ENCODE measurements at places on chromosomes 6 and 20.

DNA sequence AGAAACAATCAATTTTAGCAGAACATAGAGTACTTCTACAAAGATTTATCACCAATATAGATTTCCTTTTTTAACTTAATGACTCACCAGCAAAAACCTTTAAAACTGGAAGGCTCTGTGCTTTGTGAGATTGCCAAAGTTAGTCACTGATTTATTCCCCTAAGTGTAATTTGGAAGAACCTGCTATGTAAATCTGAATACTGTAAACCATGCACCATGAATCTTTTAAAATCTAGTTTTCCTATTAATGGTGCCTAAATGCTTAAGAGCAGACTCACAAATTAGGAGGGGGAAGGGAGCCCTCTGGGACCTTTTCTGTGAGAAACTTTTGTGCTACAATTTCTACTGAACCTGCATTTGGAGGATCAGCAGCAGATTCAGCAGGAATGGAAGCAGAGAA lies 57.8 kb upstream of the PNRC1 start:
- DNase-seq = no peak

DNA sequence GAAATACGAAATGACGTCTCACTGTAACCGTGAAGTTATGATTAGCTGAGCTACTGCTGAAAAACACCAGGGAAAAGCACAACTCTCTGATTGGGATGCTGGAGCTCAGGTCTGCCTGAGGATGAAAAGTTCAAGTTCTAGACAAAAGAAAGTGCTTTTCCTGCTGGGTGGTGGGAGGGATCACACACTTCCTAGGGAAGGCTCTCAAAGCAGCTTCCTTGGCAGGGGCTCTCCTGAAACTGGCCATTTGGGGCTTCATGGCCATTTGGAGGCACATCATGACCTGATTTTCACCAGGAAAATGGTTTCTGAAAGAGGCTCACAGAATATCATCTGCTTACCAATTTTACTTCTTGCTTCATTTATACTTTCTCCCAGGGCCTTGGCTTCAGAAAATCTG lies 97.1 kb upstream of the KCNK16 start:
- DNase-seq = no peak

GRCh38 chr20:8913456-8913855 lies 155.4 kb upstream of the PLCB4 start:
- DNase-seq = no peak

- DNase-seq = no peak
Observed at GRCh38 chr20:22576273-22576672, 8.1 kb downstream of the FOXA2 start.

GRCh38 chr6:42118162-42119001 lies 24.0 kb downstream of the C6orf132 start:
- DNase-seq = peak; percentile 51

DNA sequence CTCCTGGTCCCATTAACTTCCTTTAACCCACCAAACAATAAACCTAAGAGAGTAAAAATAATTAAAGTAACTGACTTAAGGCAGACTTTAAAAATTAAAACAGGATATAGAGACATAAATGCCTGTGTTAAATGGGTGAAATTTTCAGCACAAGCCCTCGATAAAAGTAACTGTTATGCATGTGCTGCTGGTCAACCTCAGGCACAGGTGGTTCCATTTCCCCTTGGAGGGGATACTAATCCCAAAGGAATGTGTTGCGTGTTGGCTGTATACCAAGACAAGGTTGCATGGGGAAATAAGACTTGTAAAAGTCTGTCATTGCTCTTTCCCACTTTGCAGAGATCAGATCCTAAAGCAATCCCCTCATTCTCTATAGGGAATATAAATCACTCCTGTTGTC lies 25.8 kb downstream of the HLA-A start:
- DNase-seq = no peak

GRCh38 chr6:17289630-17290061 lies 8.5 kb downstream of the RBM24 start:
- DNase-seq = no peak

DNA sequence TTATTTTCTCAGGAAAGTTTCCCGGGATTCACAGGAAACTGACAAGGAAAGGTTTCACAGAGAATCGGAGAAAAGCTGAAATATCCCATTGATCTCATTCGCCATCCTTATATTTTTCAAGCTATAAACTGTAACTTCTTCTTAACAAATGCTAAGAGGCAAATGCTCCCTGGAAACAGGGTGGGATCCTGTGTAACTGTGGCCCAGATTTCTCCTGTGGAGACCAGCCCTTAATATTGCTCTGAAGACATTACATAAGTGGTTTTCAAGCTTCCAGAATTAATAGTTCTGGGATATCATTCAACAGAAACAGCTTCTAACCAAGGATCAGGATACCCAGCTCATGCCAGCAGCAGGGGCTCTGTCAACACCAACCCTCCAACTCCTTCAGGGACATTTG lies 69.2 kb downstream of the THBS2 start:
- DNase-seq = no peak

- no peak for DNase-seq
Observed at GRCh38 chr6:100023798-100024197, 29.8 kb upstream of the MCHR2 start.

DNA sequence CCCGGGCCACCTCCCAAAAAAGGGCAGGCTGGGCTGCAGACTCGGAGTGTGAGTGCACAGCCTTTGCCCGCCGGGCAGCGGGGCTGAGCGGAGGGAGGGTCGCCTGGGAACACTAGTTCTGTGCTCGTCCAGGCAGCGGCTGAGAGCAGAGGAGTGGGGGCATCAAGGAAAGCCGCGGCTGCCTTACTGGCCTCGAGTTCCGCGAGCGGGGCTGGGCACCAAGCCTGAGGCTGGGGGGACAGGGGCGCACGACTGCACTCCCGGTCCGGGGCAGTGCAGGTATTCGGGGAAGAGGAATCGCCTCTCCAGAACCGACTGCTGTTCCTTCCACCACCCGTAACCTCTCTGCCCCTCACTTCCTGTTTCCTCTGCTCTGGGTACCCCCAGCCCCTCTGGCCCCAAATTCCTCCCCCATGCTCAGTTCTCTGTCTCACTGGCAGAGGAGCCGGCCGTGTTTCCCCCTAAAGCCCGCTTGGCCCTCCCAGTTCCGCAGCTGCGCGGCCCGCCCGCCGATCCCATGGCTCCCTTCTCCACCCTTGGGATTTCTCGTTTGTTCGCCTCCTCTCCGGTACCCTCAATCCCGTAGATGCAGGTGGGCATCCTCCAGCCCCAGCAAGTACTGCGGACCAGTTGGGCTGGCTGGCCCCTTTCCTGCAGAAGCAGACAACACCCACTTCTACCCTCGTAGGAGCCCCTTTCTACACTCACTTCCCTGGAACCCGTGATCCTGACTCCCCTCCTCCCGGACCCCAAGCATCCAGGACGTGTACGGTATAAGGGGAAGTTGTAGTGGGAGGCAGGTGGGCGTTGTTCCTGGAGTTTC lies 5.1 kb downstream of the RING1 start:
- DNase-seq = no peak

DNA sequence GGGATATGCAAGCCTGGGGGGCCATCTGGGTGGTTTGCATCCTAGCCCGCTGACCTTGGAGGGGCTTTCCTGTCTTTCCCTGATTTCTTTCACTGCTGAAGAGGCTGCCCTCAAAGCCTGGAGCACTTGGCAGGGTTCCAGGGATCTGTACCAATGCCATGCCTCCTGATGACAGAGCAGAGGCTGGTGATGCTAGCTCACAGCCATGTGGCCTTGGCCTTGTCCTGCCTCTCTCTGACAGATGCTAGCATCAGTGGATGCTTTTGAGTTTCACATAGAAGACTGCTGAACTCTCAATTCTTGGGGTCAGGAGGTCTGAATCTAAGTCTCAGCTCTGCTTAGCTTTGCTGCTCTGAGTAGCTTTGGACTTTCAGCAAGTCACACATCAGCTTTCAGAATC lies 21.9 kb upstream of the RREB1 start:
- DNase-seq = no peak

- DNase-seq = no peak
Observed at GRCh38 chr6:4803343-4803744, 27.1 kb downstream of the CDYL start.

- no peak for DNase-seq
Observed at GRCh38 chr20:49521356-49521755, 38.9 kb upstream of the KCNB1 start.

DNA sequence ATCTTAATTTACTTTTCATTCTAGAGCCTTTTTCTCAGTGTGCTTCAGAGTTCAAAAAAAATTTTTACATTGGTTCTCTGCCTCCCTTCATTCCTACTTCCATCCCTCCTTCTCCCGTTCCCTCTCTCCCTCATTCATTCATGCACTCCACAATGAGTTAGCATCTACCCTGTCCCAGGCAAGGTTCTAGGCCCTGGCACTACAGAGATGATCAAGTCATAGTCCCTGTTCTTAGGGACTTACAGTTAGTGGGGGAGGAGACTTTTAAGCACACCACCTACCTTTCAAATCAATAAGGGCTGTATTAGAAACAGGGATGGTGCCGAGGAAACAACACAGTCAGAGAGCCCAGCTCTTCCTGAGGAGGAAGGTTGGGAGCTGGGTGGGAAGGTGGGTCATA lies 40.3 kb downstream of the MAP3K5 start:
- DNase-seq = no peak

- DNase-seq = no peak
Observed at GRCh38 chr20:50578061-50578777, 68.0 kb downstream of the PTPN1 start.

- no peak for DNase-seq
Observed at GRCh38 chr20:25019381-25020155, 27.0 kb upstream of the APMAP start.

- no peak for DNase-seq
Observed at GRCh38 chr6:100336876-100337275, 127.8 kb downstream of the SIM1 start.

DNA sequence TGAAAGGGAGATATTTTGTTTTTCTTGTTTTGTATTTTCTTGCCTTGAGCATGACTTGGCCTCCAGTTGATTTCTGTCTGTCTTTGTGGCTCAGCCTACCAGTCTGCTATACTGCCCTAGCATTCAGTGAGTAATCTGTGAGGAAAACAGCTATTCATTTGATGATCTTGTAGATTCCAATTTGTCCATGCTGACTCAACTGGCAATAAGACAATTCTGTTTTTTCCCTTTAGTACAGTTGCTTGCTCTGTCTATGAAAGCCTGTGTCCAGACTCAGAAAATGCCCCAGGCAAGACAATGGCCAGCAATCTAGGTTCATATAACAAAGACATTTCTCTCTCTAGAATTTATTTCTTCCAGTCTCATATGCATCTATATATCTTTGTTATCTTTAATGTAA lies 10.9 kb upstream of the SOX4 start:
- DNase-seq = no peak

DNA sequence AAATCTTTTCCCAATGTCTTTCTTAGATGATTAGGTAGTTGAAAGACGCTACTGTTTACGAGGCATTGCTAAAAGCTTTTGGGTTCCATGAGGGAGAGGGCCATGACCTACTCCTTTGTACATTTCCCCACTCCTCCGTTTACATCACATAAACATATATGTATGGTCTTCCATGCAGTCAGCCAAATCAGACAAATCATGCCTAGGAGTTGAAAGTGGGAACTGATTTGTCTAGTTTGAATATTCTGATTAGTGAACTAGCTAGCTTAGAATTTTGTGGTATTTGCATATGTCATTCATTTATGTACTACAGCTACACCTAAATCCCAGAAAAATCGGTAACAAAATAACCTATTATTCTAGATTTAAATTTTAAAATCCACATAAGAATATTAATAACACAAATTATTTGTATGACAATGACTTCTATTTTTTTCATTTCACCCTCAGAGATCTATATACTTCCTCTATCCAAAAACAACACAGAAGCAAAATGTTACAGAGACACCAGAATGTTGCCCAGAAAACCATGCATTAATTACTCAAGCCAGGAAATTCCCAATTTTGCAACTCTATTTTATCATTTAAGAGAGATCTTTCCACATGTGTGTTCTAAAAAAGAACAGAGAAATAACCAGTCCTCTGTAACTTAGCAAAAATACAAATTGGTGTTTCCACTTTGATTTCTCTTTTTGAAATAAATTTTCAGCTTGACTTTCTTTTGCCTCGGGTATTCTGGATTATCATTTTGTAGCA lies 231.9 kb downstream of the LAMA2 start:
- DNase-seq = no peak

DNA sequence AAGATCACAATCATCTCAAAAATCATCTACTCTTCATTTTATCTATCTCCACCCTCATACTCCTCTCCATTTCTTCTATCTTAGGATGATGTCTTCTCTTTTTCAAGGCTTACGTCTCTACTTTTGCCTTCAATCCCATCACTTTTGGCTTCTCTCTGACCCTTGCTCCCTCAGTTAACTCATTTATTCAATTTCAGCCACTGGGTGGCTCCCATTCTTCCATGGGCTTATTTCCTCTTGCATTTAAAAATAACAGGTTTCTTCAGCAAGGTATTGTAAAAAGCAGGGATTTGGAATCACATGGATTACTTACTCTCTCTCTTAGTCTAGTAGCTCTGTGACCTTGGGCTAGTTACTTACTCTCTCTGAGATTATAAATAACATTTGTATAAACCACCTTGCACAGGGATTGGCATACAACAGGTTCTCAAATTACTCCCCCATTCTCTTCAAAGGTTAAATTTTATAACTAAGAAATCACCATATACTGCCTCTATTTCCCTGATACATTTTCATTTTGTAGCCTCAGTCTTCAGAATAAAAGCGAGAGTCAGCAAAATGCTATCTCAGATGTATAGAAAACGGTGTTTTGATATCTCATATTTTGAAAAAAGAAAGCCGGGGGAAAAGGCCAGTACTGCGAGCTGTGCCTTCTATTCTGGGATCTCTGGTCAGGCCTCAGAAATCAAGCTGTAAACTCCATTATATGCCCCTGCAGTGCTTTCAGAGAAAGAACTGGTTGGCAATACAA lies 5.5 kb downstream of the ZSCAN12 start:
- DNase-seq = no peak

- peak; percentile 19 for DNase-seq
Observed at GRCh38 chr6:79949233-79949632, 1.9 kb upstream of the ELOVL4 start.

GRCh38 chr6:109690373-109690736 lies 647 bp downstream of the AK9 start:
- DNase-seq = no peak

DNA sequence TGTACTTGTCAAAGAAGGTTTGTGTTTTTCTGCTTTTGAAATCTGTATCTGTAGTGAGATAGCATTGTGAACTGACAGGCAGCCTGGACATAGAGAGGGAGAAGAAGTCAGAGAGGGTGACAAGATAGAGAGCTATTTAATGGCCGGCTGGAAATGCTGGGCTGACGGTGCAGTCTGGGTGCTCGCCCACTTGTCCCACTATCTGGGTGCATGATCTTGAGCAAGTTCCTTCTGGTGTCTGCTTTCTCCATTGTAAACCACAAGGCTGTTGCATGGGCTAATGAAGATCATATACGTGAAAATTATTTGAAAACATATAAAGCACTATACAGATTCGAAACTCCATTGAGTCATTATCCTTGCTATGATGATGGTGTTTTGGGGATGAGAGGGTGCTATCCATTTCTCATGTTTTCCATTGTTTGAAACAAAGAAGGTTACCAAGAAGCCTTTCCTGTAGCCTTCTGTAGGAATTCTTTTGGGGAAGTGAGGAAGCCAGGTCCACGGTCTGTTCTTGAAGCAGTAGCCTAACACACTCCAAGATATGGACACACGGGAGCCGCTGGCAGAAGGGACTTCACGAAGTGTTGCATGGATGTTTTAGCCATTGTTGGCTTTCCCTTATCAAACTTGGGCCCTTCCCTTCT lies 18.4 kb downstream of the CD83 start:
- no peak for DNase-seq

GRCh38 chr6:19759117-19759880 lies 77.9 kb upstream of the ID4 start:
- peak; percentile 14 for DNase-seq
